Stimulated activated CD8-positive, alpha-beta memory T cell treated with anti-CD3 and anti-CD28 coated beads, Interleukin-7, amount 100 ng/mL, for 24 hours (primary cell): ENCODE measurements at places on chromosomes 4 and X.

DNA sequence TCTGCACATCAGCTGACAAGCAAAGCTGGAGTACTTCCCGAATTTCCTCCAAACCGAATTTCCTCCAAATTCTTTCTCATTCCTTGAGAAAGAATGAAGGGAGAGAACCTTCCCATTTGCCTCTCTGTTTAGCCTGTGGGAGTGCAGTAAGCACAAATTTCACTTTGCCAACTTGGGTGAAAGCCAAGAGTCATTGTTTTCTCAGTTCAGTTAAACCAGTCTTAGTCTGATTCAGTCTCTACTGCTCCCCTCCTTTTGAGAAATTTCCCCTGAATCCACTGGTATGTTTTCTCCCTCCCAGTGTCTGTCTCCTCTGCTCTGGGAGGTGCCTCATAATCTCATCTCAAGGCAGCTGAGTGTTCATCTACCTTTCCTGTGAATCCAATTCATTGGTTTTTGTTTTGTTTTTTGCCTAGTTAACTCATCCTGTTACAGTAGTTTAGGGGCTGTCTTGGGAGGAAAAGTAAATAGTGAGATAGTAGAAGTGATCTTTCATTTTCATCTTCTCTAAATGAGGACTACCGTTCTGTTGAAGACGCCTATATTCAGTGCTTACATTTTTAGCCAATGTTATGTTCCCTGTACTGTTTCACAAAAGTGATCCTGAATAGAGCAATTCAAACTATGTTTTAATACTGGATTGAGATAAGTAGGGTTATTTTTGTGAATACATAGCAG lies 49.0 kb downstream of the SYTL5 start:
- DNase-seq, result no peak

DNA sequence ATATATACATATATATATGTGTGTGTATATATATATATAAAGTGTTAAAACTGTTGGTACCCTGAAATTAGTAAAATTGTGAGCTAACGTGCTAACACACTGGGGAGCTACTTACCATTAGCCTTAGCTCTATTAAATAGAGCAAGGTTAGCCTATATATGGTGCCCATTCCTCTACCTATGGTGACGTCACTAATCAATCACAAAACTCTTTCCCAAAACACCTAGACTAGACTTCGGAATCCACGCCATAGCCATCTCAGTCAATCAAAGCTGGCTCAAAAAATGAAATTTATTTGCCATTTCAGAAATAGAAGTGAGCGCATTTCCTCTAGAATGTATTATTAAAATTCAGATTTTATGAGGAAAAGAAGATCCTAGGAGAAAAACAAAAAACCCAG lies 229.0 kb upstream of the TENM3 start:
- DNase-seq, result no peak

- no peak for DNase-seq
Observed at GRCh38 chr4:73902817-73903547, 33.8 kb downstream of the CXCL1 start.

GRCh38 chr4:41400296-41400695 lies 137.7 kb upstream of the LIMCH1 start:
- no peak for DNase-seq

- no peak for DNase-seq
Observed at GRCh38 chr4:113973345-113973744, 6.1 kb downstream of the ARSJ start.

GRCh38 chr4:145732895-145733880 lies 53.2 kb downstream of the C4orf51 start:
- DNase-seq, result peak; percentile 72

DNA sequence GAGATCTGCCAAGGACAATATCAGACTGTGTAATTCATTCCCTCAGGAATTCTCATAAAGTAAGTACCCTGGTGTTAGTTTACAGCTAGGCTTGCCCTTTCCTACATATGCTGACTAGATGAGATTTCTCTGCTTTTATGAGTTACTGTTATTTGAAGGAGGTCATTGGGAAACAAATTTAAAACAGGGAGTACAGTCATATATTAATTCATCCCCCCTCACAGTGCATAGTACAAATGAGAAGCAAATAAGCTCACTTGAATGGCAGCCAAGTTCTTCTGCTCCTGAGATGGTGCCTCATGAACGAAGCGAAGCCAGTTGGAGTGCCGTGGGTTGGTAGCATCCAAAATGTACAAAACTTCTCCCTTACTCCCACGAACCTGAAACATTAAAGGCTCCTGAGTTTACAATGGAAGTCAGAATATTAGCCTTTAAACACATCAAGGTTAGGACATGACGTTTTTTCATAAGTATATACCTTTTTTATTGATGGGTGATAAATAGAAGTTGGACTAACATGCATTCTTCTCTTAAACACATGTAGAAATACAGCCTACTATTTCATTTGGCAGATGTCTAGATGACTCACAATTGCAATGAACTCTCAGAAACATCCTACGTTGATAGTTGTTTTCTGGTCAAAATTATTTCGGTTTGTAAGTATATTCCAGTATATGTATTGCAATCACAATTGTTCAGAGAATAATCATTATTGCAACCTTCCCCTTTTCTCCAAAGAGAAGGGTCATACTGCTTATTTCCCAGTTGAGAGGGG lies 69.2 kb downstream of the PRDM5 start:
- DNase-seq, result no peak

DNA sequence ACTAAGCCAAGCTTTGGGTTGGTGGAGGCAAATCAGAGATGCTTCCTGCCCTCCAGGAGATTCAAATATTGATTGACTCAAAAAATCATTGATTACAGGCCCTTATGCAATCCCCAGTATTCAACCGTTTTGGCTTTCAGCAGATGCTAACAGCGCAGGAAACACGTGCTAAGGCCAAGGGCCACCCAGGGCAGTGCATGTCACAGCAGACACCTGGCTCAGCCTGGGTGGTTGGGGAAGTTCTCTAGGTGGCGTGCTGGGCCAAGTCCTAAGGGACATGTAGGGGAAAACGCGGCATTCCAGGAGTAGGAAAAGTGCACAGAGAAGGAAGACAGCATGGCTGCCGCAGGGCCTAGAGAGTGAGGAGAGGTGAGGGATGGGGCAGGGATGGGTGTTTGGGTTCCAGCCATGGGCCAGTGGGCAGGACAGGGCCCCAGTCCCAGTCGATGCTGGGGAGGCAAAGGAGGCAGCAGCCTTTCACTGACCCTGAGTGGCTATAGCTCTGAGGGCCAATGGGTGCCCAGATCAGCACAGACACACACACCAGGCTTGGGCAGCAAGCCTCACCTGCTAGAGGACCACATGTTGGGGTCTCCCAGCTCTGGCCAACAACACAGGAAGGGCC lies 239.1 kb downstream of the EVC2 start:
- no peak for DNase-seq

- no peak for DNase-seq
Observed at GRCh38 chrX:38880296-38880854, 79.1 kb downstream of the MID1IP1 start.

DNA sequence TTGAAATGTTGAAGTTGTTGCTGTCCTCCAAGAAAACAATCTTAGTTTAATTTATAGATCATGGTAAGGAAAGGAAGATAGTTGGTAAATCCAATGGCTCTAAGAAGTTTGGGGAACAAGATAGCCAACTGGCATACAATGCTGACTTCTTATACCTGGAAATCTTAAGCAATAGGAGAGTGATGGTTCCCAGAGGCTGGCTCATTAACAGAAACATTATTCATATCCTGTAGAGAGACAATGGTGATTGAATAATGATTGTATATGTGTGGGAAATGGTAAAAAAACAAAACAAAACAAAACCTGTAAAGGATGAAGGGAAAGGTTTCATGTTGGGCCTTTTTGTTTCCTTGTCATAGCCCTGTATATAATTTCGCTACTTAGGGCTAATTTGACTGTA lies 174.9 kb upstream of the CTSO start:
- no peak for DNase-seq

GRCh38 chrX:30577362-30577991 lies at the start of gene TASL:
TASL (minus strand) TSS chrX:30577766; CDS start chrX:30560355, 17,411 bp downstream.
- no peak for DNase-seq

- no peak for DNase-seq
Observed at GRCh38 chr4:3354455-3354811, 61.6 kb downstream of the RGS12 start.

GRCh38 chr4:52949336-52949735 lies 87.2 kb downstream of the RASL11B start:
- no peak for DNase-seq

- no peak for DNase-seq
Observed at GRCh38 chrX:55546956-55547355, 57.3 kb upstream of the USP51 start.
